ENCODE measurements at places on chromosomes 12 and 14.

- DNase-seq, result no peak
These were observed 120.0 kb upstream of the MDM1 start for GRCh38 chr12:68452078-68452715.

- peak; percentile 53 for DNase-seq
These were observed 76.8 kb downstream of the HSD17B6 start for GRCh38 chr12:56839915-56840325.

DNA sequence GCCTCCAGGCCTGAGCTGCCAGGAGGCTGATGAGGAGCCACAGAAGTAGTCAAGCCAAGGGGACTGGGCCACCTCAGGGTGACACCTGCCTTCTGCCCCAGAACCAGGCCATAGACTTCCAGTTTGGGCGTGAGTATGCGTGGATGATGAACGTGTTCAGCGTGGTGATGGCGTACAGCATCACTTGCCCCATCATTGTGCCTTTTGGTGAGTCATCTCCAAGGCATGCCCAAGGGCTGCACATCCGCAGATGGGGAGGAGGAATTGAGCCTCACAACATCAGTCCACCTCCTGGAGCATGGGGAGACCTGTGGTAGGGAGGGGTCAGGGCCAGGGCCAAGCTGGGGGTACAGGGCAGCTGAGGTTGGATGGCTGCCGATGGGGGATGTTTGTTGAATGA lies 22.3 kb downstream of the NGB start:
- DNase-seq, result peak; percentile 52

- DNase-seq, result peak; percentile 63
These were observed 24.0 kb downstream of the CCDC38 start for GRCh38 chr12:95918194-95918993.

GRCh38 chr12:115920395-115921183 lies 356.9 kb downstream of the MED13L start:
- peak; percentile 64 for DNase-seq

DNA sequence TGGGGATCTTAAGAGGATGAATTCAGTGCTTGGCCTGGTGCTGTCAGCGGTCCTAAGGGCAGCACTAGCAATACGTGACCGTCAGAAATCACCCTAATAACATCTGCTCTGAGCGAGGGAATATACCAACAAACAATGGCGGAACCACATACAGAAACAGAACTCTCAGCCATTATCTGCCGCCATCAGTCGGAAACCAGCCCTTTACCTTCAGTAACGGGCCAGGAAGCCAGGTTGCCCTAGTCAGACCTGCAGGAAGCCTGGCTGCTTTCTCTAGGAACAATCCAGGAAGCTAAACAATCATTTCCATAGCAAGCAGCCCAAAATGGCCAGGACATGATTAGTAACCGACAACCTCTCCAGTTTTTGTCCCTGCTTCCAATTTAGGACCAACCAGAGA lies 5.6 kb downstream of the CDCA4 start:
- DNase-seq, result no peak

DNA sequence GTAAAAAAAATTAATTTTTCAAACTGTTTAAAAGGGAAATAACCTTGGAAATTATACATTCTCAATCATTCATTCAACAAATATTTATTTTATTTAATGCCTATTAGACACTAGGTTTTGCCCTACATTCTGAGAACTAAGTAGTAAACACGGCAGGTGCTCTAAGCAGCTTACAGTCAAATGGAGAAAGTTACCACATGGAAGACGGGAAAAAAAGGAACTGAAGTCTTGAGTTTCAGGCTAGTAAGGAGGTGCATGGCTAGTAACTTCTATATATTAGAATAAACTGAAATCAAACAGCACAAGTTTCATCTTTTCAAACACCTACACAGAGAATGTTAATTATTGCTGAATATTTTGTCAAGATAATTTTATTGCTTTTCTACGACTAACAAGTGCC lies 52.9 kb downstream of the C12orf42 start:
- no peak for DNase-seq

DNA sequence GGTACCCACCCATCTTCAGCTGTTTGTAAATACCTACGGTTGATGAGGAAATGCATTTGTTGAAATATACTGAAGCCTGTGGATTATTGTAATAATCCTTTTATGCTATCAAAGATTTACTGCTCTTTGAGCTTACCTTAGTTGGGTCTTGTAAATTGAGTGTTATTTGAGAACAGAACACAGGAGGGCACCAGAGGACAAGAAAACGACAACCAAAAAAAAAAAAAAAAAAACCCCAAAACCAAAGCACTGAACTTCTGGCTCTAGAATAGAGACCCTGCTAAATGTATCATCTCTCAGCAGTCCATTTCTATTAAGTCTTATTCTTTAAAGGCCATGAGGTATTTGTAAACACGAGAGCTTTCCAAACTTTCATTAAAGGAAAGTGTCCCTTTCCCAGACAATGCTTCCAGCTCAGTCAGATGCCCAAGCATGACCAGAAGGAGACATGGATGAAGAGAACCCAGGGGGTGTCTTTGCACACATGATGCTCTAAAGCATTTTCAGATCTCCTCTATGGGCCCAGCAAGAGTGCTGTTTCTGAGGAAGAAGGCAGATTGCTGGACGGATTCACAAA lies 763.9 kb downstream of the NRXN3 start:
- DNase-seq, result peak; percentile 53

DNA sequence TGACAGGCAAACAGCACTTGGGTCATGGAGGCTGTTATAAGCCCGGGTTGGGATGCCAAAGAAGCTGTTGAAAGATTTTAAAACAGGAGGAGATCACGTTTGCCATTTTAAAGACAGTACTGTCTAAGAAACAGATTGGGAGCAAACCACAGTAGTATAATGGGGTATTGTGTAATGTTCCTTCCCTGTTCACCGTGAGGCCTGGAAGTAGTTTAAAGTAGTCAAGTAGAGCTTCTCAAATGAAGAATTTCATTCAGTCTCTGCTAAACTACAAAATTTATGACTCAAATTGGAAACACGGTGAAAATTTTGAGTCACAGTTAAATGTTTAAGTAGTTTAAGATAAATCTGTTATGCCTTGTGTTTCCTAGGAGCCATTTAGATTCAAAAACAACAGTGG lies 35.8 kb downstream of the ATP2A2 start:
- peak; percentile 79 for DNase-seq

- no peak for DNase-seq
These were observed 2.1 kb downstream of the KCNC2 start for GRCh38 chr12:75207338-75208083.

DNA sequence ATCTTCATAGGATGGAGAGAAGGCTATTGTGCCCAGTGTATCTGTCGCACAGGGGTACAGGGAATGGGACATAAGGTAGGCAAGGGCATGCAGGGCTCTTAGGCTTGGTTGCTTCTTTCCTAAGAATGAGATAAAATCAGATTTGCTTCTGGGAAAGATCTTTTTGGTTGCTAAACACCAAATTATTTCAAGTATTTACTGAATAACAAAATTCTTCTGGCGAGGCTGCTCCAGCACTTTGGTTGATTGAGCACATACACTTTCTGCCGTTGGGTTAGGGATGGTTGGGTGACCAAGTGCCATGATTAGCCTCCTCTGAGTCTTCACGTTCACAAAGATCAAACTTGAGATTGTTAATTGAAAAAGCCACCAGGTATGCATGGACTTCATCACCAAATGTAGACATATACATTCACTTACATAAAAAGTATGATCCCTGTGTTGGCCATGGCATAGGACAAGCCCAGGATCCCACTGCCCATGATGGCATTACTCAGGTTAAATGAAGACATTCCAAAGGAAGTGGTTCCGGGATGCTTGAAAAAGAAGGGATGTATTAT lies 38.2 kb downstream of the SLC38A4 start:
- DNase-seq, result peak; percentile 60

DNA sequence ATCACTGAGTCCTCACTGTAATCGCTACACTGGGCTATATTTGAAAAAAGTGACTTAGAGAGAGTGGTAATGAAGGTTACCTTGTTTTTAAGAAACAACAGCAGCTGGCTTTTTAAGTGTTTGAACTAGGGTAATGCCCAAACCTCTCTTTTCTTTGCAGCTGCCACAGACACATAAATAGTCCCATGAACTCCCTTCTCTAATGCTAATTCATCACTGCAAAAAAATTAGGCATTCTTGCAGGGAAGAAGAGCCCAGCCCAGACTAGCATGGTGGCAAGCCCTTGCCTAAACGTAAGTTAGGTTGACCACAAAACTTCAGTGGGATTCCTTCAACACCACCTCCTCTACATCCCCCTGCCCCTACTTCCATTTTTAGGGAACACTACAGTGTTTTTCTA lies 17.9 kb upstream of the MED6 start:
- no peak for DNase-seq

GRCh38 chr12:47755655-47756562 lies 2.8 kb downstream of the RAPGEF3 start:
- DNase-seq, result no peak

GRCh38 chr14:93331728-93332396 lies 974 bp downstream of the BTBD7 start:
- no peak for DNase-seq

GRCh38 chr12:66603461-66603860 lies 75.4 kb downstream of the GRIP1 start:
- no peak for DNase-seq

- DNase-seq, result no peak
These were observed 311.9 kb downstream of the CEP128 start for GRCh38 chr14:80629606-80630005.

DNA sequence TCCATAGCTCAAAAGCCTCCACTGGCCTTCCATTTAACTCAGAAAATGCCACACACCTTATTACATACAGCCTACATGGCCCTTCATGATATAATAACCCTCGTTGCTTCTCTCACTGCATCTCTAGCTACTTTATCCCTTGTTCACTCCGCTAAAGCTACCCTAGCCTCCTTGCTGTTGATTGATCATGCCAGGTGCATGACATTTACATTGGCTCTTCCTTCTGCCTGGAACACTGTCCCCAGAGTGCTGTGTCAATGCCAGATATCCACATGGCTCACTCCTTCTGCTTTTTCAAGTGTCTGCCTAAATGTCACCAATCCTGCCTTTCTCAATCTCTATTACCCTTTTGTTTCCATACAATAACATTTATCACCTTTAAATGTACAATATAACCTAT lies 58.3 kb downstream of the CAND1 start:
- no peak for DNase-seq

DNA sequence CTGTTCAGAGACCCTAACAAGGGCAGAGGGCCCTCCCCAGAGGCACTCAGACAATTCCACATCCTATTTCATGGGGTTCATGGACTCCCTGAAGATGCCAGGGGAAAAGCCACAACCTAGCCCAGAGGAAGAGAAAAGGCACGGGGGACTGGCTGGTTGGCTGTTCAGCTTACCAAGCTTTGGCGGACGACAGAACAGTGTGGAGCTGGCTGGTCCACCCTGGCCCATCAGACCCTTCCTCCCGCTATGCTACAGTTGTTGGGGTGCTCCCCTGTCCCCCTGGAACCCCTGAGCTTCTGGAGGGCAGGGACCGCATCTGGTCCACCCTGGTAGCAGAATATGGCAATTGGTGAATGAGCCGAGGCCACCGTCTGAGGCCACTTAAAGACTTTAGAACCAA lies 6.3 kb downstream of the TESC start:
- no peak for DNase-seq

DNA sequence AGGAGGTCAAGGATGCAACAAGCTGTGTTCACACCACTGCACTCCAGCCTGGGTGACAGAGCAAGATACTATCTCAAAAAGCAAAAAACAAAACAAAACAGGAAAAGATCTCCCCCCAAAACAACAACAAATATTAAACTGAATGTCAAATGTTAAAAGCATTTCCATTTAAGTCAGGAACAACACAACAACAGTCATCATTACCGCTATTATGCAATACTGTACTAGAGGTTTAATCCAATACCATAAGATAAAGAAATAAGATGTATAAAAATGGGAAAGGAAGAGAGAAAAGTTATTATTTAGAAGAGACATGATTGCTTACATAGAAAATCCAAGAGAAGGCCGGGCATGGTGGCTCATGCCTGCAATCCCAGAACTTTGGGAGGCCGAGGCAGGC lies 36.6 kb downstream of the FERMT2 start:
- no peak for DNase-seq

- peak; percentile 93 for DNase-seq
These were observed 28.8 kb downstream of the ATXN2 start for GRCh38 chr12:111570084-111570961.

GRCh38 chr14:79442786-79443185 lies 768.5 kb downstream of the DIO2 start:
- no peak for DNase-seq

- no peak for DNase-seq
These were observed 3.1 kb downstream of the GPD1 start for GRCh38 chr12:50106907-50107306.

- no peak for DNase-seq
These were observed 50.2 kb upstream of the NID2 start for GRCh38 chr14:52119030-52119429.

DNA sequence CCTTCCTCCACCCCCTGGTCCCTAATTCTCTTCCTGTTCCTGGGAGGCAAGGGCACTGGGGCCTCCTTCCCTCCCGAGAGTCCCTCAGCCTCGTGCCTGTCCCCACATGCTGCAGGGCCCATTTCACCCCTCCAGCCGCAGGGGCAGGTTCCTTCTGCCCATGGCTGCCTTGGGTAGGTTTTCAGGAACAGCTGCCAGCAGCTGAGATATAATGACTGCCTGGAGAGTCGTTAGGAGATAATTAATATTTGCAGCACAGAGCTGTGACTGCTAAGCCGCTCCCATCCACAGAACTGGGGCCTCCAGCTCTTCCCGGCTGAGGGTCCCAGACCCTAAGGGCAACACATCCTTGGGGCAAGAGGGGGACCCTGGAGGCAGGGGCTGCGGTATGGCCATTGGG lies 211.9 kb upstream of the LHX5 start:
- no peak for DNase-seq

GRCh38 chr12:66241061-66242043 lies 52.3 kb downstream of the IRAK3 start:
- DNase-seq, result peak; percentile 72

All from EL (cell line).